ENCODE measurements at places on chromosomes 2 and 18. TPM values are rescaled to one million over a fixed set of nuclear protein-coding genes. Genes with fewer than 3 reads are reported as not detected.

DNA sequence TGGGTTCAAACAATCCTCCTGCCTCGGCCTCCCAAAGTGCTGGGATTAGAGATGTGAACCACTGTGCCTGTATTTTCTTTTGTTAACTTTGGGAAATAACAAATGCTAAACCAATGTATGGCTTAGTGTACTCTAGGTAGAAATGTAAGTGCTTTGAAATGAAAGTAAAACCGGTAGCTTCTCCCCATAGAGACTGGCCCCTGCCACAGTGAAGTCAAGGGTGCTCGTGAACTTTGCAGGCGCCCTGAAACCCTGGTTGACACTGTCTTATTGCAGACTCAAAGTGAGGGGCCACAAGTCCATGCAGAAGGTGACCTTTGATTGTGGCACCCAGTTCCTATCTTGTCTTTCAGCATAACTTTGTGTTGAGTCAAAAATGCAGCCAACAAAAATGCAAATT lies 24.2 kb upstream of the MTCL1 start:
- no peak for DNase-seq

DNA sequence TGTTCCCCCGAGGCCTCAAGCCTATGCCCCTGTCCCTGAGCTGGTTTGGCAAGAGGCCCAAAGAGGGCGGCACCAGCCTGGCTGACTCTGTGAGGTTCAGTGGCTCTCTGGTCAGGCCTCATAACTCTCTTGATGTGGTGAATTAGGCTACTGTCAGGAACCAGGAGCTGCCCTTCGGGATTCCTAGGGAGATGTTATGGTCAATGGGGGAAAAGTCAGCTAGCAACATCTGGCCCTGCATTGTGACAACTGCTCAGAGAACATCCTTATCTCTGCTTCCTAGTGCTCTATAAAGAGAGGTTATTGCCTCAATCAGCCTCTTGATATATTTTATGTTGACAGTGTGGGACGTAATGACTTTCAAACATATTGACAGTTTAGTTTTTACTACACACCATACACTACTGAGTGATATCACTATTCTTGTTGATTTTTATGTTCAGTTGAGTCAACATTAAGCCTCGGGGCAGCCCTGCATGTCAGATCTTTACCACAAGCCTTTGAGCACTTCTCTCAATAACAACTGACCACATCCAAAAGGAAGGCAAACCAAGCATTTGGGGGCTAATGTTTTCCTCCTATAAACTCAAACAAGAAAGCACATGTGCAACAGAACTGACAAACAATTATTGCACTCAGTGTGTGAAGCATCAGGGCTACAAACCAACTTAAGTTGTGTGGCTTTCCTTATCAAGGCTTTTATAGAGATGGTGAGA lies 448.3 kb upstream of the SLC14A2 start:
- no peak for DNase-seq

DNA sequence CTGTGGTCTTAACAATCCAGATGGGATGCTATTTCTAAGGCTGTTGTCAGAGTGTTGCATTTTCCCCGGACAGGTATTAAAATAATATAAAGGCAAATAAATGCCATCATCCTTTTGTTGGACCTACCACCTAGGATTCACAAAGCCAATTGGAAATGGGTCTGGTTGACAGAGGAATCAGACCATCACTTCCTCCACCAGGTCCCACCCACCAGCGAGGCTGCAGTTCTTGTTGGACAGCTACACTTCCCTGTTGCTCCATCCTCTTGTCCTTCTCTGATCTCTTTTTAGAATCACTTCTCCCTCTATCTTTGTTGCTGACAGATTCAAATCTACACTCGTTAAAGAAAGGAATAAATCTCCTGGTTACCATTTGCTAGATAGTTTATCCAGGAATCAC lies 1.1 kb downstream of the TMEM169 start:
- no peak for DNase-seq

GRCh38 chr2:24875272-24875671 lies 44.8 kb downstream of the ADCY3 start:
- no peak for DNase-seq

- no peak for DNase-seq
These were observed 59.6 kb downstream of the MYT1L start for GRCh38 chr2:2271469-2271941.

DNA sequence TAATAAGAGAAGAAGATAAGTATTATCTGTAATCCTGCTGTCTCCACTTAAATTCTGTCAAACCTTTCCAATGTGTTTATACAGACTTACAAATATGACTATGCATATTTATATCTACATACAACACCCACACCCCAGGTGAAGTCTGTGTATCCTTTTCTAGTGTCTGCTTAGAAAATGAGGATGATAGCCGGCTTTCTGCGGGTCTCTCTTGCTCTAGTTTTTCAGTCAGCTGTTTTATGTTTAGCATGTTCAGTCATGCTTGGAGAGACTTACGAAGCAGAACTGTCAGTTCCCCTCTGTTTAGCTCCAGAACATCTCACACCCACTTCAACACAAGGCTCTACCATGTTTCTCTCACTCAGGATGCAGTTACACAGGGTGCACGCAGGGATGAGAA lies 137.3 kb upstream of the NFATC1 start:
- DNase-seq, result no peak

- DNase-seq, result no peak
These were observed 181.5 kb downstream of the NRXN1 start for GRCh38 chr2:50850290-50850969.

GRCh38 chr2:57862153-57862552 lies 184.5 kb upstream of the VRK2 start:
- DNase-seq, result no peak

- no peak for DNase-seq
These were observed 62.2 kb downstream of the ARMC9 start for GRCh38 chr2:231260442-231261208.

DNA sequence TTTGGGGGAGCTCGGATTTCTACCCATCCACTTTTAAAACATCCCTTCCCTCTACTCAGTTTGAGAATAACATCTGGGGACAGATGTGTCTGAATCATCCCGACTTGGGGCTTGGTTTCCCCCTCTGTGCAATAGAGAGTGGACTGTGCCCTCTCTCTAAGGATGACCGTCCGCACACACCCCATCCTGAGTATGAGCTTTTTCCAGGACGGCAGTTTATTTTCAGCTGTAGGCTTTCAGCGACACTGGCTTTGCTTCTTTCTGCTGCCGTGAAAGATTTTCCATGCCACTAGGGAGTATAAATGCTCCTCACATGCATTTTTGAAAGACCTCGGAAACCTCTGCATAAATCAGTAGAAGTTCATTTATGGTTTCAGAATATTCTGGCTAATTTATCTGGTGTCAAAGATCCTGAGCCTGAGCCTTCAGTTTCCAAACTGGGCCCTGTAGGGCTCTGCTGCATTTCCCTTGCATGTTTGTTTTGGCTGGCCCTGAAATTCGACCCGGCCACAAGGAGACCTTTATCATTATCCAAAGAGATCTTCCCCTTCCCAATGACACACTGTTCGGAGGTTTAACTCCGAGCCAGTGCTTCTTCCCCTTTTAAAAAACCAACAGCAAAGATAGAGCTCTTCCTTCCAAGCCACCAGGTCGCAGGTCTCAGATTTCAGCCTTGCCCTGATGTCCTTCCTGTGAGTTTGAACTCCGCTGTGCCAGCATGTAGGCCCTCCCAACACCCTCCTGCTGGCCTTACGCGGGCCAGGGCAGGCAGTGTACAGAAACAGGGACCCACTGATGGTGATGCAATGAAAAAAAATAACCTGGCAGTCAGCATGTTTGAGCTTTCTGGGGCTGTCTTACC lies 53.3 kb downstream of the FECH start:
- no peak for DNase-seq

DNA sequence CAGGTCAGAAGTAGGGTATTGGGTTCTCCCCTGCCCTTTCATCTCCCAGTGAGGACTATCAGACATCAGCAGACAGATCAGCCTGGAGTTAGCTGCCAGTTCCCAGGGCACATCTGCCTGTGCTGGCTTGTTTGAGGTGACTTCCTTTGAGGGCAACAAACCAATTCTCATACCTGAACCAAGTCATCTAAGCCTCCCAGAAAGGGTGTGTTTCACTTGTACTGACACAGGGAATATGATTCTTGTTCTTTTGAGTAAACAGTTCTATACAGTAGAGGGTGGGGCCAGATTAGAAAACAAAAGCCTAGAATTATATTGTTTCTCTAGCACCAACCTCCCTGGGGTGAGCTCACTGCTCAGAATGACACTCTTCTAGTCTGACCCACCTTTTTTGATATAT lies 591.9 kb downstream of the SLC4A3 start:
- no peak for DNase-seq

DNA sequence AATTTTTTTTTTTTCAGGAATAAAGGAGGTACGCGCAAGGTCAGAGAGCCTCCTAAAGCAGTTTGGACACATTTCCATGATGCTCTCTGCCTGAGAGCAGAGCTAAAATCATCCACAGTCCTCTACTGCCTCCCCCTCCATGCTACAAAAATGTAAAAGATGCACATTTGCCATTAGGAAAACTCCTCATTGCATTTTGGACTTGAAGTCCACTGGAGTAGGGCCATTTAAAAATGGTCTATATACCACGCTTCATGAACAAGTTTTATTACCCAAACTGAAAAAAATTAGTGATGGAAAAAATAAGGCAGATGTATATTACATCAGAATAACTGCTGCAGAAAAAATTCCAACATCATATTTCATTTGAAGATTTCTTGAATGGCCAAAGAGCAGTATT lies 256.0 kb downstream of the AFF3 start:
- no peak for DNase-seq

DNA sequence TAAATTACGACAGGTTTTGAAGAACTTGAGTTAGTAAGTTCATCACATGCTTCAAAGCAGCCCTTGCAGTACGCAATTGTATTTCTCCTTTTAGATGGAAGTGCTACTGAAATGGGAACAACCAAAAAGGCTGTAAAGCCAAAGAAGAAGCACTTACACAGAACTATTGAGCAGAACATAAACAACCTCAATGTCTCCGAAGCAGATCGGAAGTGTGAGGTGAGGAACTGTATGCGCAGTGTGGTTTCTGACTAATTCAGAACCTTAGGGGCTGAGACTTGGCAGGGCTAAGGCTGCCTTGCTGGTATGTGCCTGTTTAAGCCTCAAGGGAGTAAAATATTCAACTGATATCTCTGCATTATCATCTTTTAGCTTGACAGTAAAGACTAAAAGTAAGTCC lies 8.4 kb downstream of the NCAPH start:
- no peak for DNase-seq

- DNase-seq, result peak; percentile 23
These were observed 95.1 kb upstream of the FOSL2 start for GRCh38 chr2:28297531-28297930.

DNA sequence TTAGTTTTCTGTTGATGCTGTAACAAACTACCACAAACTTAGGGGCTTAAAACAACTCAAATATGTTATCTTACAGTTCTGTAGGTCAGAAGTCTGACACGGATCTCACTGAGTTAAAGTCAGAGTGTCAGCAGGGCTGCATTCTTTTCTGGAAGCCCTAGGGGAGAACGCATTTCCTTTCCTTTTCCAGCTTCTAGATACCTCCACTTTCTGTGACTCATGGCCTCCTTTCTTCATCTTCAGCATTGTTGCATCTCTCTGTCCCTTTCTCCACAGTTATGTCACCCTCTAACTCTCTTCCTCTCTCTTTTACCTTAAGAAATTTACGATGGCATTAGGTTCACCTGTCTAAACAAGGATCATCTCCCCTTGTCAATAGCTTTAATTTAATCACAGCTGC lies 13.3 kb upstream of the PPP4R1 start:
- DNase-seq, result no peak

DNA sequence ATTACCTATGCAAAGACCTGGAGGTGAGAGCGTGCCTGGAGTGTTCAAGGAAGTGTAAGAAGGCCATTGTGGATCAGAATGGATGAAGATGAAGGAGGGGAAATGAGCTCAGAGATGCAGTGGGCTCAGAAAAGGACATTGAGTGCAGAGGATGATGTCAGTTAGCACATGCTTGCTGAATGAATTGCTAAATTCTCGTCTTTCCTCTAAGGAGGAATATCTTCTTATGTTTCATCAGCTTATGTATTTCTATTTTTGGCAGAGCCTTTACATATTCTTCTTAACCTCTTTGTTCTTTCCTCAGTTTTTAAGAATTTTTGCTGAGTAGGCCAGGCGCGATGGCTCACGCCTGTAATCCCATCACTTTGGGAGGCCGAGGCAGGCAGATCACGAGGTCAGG lies 30.9 kb downstream of the FAM171B start:
- DNase-seq, result no peak

GRCh38 chr2:165827921-165828276 lies 33.9 kb upstream of the GALNT3 start:
- no peak for DNase-seq

Gene POU3F3
- total RNA-seq, result 20.5 TPM

Gene LOXL3
- 10.5 TPM for total RNA-seq

Gene DNAJC10
- 142 TPM for total RNA-seq

Gene FZD7
- 18.5 TPM for total RNA-seq

Gene MCM6
- 19.2 TPM for total RNA-seq

Gene MARCHF4
- 8.2 TPM for total RNA-seq

Gene EFEMP1
- total RNA-seq, result 197 TPM

Gene SOCS6
- 41.8 TPM for total RNA-seq
